ENCODE measurements at places on chromosomes 2 and 18.

GRCh38 chr18:56795381-56795780 lies 144.2 kb downstream of the WDR7 start:
- no peak for DNase-seq

GRCh38 chr2:239813261-239814115 lies 211.7 kb downstream of the NDUFA10 start:
- DNase-seq = no peak

DNA sequence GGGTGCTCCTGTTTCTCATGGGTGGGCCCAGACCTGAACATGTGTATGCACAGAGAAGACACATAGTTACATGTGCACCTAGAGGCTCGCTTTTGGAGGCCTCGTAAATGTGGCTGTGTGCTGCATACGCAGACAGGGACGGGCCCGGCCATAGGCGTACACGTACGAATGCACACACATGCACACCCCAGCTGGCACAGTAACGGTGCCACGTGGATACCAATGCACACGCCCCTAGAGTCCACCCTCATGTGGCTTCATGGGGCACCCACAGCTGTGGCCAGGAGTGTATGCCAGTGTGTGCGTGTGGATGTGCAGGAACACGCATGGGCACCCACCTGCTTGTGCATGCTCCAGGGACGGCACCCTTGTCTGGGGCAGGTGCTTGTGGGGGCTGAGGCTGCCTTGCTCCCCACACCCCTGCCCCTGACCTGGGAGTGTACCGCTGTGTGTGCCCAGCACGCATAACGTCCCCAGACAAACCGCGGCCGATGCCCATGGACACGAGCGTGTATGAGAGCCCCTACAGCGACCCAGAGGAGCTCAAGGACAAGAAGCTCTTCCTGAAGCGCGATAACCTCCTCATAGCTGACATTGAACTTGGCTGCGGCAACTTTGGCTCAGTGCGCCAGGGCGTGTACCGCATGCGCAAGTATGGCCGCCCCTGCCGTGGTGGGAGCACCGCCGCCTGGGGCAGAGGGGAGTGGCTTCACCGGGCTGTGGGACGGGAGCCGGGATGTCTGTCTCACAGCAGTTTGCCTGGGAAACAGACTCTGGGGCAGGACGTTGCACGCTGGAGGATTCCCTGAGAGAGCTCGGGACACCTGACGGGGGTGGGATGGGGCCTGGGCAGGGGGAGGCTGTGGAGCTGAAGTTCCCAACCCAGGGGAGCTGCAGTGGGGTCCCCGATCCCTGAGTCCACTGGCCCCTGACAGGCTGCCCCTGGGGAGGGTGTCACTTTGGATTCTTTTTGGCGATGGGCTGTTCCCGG lies 21.0 kb downstream of the ZAP70 start:
- DNase-seq = no peak

DNA sequence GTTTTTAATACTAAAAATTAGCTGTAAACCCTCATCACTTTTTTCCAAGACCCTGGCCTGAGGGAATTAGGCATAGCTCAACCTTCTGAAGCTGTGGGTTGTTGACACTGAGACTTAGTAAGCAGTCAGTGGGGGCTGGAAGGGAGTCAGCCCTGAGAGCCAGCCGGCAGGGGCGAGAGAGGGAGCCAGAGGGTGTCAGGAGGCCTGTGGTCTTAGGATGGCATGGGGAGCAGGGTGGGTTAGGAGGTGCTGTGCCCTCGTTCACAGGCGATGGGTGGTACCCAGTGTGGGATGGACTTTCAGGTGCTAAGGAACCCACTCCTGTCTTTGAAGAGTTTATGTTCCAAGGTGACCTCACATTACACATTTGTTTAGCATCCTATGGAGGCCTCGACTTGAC lies 49.3 kb downstream of the IL1RL2 start:
- DNase-seq = no peak

DNA sequence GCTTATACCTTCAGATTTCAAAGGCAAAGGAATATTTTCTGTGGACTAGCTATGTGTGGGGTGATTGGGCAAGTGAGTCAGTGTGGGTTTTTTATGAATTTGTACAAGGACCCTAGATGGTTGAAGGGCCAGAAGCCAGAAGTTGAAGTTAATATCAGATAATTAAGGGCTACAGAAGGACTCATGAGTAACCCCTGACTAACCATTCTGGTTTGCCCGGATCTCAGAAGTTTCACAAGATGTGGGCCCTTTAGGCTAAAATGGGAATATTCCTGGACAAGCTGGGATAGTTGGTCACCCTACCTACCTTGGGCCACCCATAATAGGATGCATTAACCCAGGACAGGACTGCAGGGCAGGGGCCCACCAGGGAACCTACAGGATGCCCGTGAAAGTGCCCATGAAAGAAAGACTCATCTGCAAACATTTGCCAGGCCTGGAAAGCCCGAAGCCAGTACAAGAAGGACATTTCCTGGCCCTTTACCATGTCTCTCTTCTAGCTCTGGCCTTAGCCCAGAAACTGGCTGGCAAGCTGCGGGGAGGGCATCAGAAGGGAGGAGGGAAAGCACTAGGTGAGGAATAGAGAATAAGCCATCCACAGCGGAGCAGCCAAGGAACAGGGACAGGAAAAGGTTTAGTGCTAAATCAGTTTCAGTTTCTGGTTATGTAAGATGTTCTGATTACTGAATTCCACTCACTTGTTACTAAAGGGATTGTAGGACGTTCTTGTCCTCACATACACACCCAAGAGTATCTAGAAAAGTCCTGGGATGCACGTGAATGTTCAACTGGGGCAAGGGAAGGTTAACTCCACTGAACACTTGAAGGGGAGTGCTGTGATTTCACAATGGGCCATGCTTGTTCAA lies 33.6 kb downstream of the GCG start:
- DNase-seq = peak; percentile 2

DNA sequence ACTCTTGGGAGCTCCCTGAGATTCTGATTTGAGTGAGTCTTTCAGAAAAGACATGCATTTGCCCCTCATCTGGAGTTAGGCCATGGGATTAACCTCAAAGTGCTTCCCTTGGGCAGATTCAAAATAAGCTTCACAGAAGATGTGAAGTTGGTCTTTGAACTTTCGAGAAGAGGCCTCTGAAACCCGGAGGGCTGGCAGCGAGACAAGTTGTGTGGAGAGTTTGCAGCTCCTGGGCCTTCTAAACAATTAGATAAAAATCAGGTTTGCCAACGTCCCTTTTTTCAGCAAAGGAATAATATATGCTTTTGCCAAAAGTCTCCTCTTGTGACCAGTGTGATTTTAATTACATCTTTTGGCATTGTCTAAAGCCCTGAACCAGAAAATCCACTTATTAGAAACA lies 489.7 kb downstream of the SOX11 start:
- no peak for DNase-seq

- no peak for DNase-seq
These were observed 793.3 kb downstream of the TDRD15 start for GRCh38 chr2:21916934-21917522.

DNA sequence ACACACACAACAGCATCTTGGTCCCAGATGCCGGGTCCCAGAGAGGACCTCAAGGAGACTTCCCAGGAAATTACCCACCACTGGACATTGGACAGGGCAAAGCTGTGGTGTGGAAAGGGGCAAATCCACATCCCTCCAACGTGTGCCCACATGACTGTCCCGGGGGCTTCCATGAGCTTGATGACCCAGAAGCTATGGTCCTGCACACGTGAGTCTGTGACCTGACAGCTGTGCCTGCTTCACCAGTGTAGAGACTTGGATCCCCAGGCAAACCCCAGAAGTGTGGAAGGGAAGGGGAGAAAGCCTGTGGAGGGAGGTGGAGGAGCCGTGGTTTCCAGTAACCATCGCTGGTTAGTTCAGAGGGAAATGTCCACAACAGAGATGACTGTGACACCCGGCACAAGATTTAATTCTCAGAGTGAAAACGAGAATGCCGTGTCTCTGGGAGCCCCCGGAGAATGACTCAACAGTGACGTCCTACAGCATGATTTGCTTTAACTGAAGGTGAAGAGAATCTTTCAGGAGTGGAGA lies 19.1 kb upstream of the GPR55 start:
- DNase-seq = no peak

DNA sequence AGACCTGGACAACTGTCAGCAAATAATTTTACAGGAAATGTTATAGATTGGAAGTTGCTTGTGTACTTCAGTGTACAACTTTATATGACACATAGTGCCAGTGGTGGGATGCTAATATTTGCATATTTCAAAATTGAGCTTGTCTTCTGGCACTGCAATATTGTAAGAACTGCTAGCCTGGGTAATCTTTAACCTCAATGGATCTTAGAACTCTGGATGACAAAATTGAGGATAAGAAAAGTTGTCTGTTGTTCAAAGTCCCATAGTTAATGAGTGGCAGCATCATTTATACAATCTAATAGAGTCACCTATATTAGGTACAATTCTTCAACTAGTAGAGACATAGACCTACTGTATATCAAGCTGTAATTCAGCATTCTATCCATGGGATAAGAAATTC lies 110.3 kb downstream of the MEIS1 start:
- no peak for DNase-seq

- no peak for DNase-seq
These were observed 2172.3 kb upstream of the CELF4 start for GRCh38 chr18:39737869-39738268.

- no peak for DNase-seq
These were observed 30.9 kb downstream of the CD28 start for GRCh38 chr2:203737360-203737759.

DNA sequence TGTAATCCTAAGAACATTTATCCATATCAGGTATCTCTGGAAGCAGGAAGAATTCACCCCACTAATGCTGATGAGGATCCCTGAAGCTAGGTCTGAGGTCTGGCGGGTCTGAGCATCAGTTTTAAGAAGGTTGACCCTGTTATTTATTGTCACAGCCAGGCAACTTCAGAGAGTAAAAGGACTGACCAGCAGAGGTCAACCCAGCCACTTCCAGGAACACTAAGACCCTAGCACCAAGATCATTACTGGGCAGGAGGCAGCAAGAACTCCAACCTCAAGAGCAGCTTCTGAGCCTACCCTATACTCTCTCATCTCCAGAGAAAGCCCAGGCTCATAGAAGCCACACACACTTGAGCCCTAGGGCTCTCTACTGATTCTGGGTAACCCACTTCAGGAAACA lies 901.4 kb downstream of the DCDC2C start:
- peak; percentile 14 for DNase-seq

Data from RKO (cell line).